ENCODE measurements at places on chromosomes 12 and 14. TPM values are rescaled to one million over a fixed set of nuclear protein-coding genes. Genes with fewer than 3 reads are reported as not detected.

GRCh38 chr14:63726499-63726898 lies 1.4 kb downstream of the SGPP1 start:
- no peak for DNase-seq

DNA sequence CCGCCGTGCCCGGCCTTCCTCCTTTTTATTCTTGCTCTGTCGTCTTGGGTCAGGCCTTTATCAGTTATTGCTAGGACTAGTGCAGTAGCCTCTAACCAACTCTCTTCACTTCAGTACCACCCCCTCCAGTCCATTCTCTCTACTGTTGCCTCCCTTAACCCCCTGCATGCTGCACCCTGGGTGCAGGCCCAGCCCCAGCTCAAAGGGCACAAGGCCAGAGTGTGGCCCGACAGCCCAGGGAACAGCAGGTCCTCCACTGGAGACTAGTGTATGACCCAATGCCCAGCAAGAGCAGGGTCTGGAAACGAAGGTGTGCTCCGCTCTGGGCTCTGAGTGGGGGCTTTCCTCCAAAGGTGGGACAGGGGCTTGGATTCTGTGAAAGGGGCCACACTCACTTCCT lies 30.0 kb upstream of the RFLNA start:
- no peak for DNase-seq

The CDC42BPB gene
- polyA plus RNA-seq: 31.9 TPM

The B3GNT4 gene
- polyA plus RNA-seq: not detected

All from aorta (tissue), 5 donors.